ENCODE measurements at places on chromosomes 1 and 21. TPM values are rescaled to one million over a fixed set of nuclear protein-coding genes. Genes with fewer than 3 reads are reported as not detected.

OR2G6 gene
- total RNA-seq, result not detected

UROD gene
- total RNA-seq, result 56.6 TPM

HEYL gene
- not detected for total RNA-seq

LCE2B gene
- total RNA-seq, result not detected

CLCC1 gene
- total RNA-seq, result 17.1 TPM

UBE2U gene
- not detected for total RNA-seq

KAZN gene
- total RNA-seq, result 2.0 TPM

SLAMF9 gene
- total RNA-seq, result not detected

MFAP2 gene
- total RNA-seq, result not detected

UTS2 gene
- total RNA-seq, result 7.5 TPM

CHIA gene
- not detected for total RNA-seq

PIK3C2B gene
- 18.1 TPM for total RNA-seq

CYP4A11 gene
- not detected for total RNA-seq

CELA2B gene
- total RNA-seq, result not detected

KLHDC9 gene
- total RNA-seq, result not detected

BCL2L15 gene
- total RNA-seq, result 2.1 TPM

CASQ2 gene
- total RNA-seq, result not detected

TRIM17 gene
- 8.4 TPM for total RNA-seq

PPCS gene
- total RNA-seq, result 54.5 TPM

DUSP10 gene
- total RNA-seq, result 210 TPM

MCL1 gene
- 1,396 TPM for total RNA-seq

ABCG1 gene
- total RNA-seq, result 10.4 TPM

MYOC gene
- not detected for total RNA-seq

TMEM82 gene
- not detected for total RNA-seq

MRPL39 gene
- total RNA-seq, result 12.8 TPM

SLC2A1 gene
- total RNA-seq, result 94.7 TPM

FAM151A gene
- total RNA-seq, result not detected

SLC2A5 gene
- total RNA-seq, result not detected

DOCK7 gene
- total RNA-seq, result 4.3 TPM

RXRG gene
- total RNA-seq, result not detected

MASP2 gene
- 0.16 TPM for total RNA-seq

TTC3 gene
- total RNA-seq, result 97.4 TPM

PTGFRN gene
- 0.71 TPM for total RNA-seq

C1orf115 gene
- total RNA-seq, result 0.75 TPM

FPGT gene
- 3.5 TPM for total RNA-seq

IKBKE gene
- 32.2 TPM for total RNA-seq

UBASH3A gene
- total RNA-seq, result 0.66 TPM

ZMYM4 gene
- 41.0 TPM for total RNA-seq

C21orf91 gene
- total RNA-seq, result 46.4 TPM

RABGAP1L gene
- total RNA-seq, result 168 TPM

EDN2 gene
- 0.64 TPM for total RNA-seq

CPLANE2 gene
- total RNA-seq, result 7.6 TPM

KCNE2 gene
- not detected for total RNA-seq
